ENCODE measurements at places on chromosomes 4 and X.

DNA sequence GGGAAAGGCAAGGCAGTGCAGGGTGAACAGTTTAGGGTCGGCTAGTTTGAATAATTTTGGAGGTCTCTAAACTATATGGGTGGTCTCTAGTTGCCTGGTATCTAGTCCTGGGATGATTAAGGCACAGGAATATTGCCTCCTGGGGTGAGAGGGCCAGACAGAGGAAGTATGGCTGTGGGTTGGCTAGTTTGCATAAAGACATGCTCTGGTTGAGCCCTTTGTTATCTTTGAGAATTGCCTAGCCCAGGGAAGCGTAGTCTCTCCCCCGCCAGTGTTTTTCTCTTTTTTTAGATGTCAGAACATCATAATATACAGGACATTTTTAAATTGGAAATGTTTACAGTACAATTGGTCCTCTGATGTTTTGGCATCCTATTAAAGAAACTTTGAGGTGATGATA, 163.5 kb downstream of the PWWP3B start:
- no peak for DNase-seq

DNA sequence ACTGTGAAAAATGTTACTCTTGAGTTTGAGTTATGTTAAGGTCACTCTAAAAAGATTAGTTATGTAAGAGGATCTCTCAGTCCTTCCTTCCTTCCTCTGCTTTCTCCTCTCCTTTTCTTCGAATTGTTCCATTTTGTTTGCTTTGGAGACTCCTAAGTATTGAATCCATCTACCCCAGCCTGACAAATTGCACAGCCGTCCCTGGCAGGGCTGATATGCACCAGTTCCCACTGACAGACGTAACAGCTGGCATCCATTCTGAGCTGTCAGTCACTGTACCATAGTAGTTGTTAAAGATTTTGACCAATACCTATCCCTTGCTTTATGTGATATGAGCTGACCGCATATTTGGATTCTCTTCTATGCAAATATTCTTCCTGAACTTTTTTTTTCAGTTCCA, 210.7 kb upstream of the IGFBP7 start:
- no peak for DNase-seq

DNA sequence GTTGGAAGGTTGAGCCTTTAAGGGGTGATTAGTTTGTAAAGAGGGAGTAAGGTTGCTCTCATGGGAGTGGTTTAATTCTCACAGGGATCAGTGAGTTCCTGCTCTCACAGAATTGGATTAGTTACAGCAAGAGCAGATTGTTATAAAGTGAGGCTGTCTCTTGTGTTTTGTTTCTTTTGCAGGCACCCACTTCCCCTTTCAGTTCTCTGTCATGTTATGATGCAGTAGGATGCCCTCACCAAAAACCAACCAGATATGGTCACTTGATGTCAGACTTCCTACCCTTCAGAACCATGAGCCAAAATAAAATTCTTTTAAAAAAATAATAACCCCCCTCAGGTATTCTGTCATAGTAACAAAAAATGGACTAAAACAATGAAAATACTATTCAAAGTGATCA, 19.9 kb upstream of the IGSF1 start:
- DNase-seq, result no peak

DNA sequence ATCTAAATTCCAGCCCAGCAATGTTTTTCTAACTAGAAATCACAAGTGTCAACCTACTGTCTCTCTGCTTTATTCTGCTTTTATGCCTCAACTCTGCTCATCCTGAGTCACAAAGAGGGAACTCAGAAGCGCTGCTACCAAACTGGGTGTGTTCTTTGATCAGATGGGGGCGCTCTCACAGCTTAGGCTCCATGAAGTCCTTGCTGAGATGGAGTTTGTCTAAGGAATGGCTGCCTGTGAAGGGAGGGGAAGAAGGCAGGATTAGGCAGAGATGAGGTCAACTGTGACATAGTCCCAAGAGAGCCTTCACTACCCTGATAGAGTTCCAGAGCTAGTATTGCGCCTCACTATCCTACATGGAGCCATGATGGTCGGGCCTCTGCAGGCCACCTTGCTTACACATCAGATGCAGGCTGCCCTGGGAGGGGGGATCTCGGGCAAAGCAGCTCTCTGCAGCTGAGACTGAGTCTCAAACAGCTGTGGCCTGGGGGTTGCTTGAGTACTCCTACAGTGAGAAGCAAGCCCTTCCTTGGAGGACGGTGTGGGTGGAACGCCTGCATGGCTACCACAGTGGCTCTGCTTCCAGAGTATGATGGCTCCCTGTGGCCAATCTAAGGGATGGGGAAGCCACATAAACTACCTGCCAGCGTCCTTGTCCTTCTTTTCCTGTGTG, 219.9 kb downstream of the CCNG2 start:
- DNase-seq, result no peak

GRCh38 chr4:68346461-68346860, 3.4 kb downstream of the YTHDC1 start:
- no peak for DNase-seq

GRCh38 chrX:143472347-143472938, 44.8 kb downstream of the SPANXN3 start:
- DNase-seq, result no peak

- peak; percentile 26 for DNase-seq
Observed at GRCh38 chr4:67727124-67727850, 26.3 kb upstream of the UBA6 start.

GRCh38 chrX:150570512-150570911, 2.1 kb downstream of the MTM1 start:
- DNase-seq, result no peak

- peak; percentile 62 for DNase-seq
Observed at GRCh38 chr4:76485450-76485849, 50.4 kb downstream of the SHROOM3 start.

- DNase-seq, result no peak
Observed at GRCh38 chr4:166197166-166197565, 324.1 kb downstream of the TLL1 start.

DNA sequence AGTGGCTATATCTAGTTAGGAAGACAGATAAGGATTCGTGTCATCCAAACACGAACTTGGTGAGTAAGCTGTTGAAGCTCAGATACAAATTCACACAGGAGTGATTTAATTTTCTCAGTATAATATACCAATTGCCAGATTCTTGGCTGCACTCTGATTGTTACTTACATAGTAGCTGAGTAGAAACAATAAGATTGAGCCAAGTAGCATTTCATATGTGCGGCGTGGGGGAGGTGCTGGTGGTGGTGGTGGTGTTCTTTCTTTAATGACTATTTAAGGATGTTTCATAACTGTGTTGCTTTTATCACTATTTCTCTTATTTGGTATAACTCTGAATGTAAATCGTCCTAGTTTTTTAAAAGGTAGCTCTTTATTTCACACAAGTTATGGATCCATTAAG, 102.9 kb downstream of the UGT8 start:
- DNase-seq, result no peak

DNA sequence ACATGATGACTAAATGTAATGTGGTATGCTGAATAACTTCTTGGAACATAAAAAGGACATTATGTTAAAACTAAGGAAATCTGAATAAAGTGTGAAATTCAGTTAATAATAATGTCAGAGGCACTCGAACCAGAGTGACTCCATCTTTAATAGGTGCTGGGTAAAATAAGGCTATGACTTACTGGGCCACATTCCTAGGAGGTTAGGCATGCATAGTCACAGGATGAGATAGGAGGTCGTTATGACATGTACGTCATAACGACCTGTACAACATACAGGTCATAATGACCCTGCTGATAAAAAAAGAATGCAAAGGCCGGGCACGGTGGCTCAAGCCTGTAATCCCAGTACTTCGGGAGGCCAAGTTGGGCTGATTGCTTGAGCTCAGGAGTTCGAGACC, 28.9 kb upstream of the OPHN1 start:
- no peak for DNase-seq

GRCh38 chr4:8314691-8315255, 45.2 kb downstream of the HTRA3 start:
- DNase-seq, result no peak

- DNase-seq, result no peak
Observed at GRCh38 chr4:73885574-73886267, 16.5 kb downstream of the CXCL1 start.

- no peak for DNase-seq
Observed at GRCh38 chr4:87266986-87267385, 46.6 kb upstream of the KLHL8 start.

GRCh38 chrX:133530960-133531359, 115.7 kb upstream of the GPC4 start:
- DNase-seq, result no peak

DNA sequence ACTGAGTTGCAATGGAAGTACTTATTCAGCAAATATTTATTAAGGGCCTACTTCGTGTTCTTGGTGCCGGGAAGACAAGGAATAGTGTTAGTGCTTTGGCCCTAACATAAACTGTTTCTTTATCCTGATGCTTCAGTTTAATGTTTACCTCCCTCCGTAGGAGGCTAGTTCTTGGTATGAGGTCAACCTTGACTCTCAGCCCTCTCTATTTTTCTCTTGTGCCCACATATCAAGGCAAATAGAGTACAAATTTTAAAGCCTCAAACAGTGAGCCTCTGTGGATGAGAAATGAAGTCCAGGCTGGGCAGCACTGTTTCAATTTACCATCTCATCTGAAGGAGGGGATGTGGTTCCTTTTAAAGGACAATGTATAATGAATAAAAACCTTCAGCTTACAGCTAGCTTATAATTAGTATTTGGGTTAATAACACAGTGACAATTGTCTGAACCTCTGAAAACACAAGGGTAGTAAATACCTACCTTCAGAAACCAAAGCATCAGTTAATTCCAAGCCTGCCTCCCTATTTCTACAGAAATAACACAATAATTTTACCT, 68.5 kb downstream of the SH3RF1 start:
- DNase-seq, result no peak

- DNase-seq, result no peak
Observed at GRCh38 chr4:152443859-152444258, 92.0 kb downstream of the FBXW7 start.

- no peak for DNase-seq
Observed at GRCh38 chrX:55919367-55920221, 202.0 kb downstream of the RRAGB start.

DNA sequence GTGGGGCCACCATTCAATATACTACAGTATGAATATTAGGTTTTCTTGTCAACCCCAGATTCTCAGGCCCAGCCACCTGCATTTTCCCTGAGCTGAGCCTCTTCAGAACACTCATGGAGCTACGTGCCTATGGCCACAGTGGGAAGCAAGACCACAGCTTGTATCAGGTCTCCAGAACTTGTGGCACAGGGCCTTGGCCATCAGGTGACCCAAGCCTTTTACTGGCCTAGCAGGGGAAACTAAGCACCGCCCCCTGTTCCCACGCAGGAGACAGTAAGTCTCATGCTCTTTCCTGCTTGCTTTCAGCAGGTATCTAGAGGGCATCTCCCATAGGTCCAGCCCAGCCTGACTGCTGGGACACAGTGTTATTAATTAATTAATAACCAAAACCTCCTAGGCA, 138.4 kb upstream of the MAMLD1 start:
- no peak for DNase-seq

- DNase-seq, result no peak
Observed at GRCh38 chr4:37590016-37590415, 96.2 kb downstream of the RELL1 start.

- DNase-seq, result no peak
Observed at GRCh38 chrX:130179579-130180215, 7.9 kb downstream of the RAB33A start.

- DNase-seq, result no peak
Observed at GRCh38 chrX:13764281-13764680, 29.7 kb downstream of the OFD1 start.

GRCh38 chr4:110163327-110164069, 34.9 kb downstream of the ELOVL6 start:
- no peak for DNase-seq

DNA sequence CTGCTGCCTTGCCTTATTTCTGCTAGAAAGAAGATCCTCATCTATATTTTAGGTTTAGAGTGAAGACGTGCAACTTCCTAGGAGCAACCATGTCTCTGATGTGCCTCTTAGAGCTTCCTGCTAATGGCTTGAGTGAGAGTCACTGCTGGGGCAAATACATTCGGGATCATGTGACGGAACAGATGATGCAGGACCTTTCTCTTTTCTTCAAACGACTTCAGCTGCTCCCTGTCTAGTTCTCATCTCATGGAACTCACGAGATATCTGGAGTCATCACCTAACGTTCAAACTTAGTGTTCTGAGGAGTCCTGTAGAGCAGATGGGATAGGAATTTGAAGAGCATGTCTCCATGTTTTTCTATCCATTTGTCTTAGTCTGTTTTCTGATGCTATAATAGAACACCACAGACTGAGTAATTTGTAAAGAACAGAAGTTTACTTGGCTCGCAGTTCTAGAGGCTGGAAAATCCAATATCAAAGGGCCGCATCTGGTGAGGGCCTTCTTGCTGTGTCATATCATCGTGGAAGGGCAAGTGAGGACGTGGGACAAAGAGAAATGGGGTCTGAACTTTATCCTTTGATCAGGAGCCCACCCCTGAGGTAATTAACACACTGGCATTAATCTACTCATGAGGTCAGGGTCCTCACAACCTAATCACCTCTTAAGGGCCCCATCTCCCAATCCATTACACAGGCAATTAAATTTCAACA, 43.5 kb upstream of the SCRG1 start:
- no peak for DNase-seq

GRCh38 chr4:80751200-80751599, 279.3 kb upstream of the BMP3 start:
- DNase-seq, result no peak

DNA sequence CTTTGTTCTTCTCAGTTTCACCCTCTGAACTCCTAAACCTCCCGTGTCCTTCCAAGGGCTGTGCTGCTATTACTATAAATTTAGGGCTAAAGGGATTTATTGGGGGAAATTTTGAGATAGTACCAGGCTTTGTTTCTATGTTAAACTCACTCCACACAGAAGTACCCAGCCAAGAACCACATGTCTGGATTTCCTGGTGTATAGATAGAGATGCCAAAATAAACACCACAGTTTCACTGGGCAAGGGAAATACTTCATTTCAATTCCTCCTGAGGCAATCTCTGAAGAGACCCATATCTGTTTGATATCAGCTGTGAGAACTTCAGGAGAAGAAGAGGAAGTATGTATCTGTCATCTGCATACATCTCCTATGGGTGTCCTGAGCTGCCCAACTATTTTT, 21.7 kb upstream of the CLNK start:
- no peak for DNase-seq

GRCh38 chr4:106652095-106652494, 283.5 kb upstream of the GIMD1 start:
- no peak for DNase-seq

- DNase-seq, result no peak
Observed at GRCh38 chr4:61294936-61295335, 94.8 kb downstream of the ADGRL3 start.

- no peak for DNase-seq
Observed at GRCh38 chrX:6372981-6373380, 144.3 kb upstream of the NLGN4X start.
